ENCODE measurements at places on chromosomes 13 and 19.

DNA sequence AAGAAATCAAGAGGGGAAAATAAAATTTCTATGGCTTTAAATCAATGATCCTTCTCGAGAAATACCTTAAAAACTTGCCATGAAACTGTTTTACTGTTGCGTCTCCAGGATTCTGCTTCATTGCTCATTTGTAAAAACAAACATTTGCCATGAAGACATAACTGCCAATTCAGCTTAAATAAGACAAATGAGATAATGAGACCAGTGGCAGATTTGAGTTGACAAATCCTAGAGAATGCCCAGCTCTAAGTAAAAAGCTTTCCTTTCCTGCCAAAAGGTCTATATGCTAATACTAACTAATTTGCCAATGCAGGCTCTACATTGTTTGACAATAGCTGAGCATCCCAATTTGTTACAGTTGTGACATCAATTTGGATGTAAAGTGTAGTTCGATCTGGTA lies 400.5 kb upstream of the PCDH9 start:
- DNase-seq, result no peak

- DNase-seq, result peak; percentile 56
These were observed 203.1 kb upstream of the EDNRB start for GRCh38 chr13:78121459-78122348.

GRCh38 chr13:43402380-43402779 lies 379.0 kb downstream of the DNAJC15 start:
- no peak for DNase-seq

- DNase-seq, result no peak
These were observed 148.3 kb downstream of the PDS5B start for GRCh38 chr13:32734511-32734910.

DNA sequence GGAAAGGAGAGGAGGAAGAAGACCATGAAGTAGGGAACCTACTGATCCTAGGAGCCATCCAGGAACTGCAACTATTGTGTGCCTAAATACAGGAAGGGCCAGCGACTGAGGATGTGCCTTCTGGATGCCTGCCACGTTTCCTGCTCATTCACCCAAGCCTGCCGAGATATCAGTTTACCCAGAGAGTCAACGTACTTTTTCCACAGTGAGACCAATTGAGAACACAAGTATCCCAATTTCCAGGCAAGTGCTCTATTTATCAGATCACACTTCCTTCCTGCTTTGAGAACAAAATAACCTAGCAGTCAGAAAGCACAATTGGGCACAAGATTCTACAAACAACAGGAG lies 122.4 kb downstream of the AKAP11 start:
- DNase-seq, result no peak

- DNase-seq, result peak; percentile 41
These were observed 6.5 kb upstream of the DOCK6 start for GRCh38 chr19:11268783-11269267.

GRCh38 chr19:1591421-1592023 lies 1.1 kb downstream of the MBD3 start:
- no peak for DNase-seq

- DNase-seq, result peak; percentile 97
These were observed 1.2 kb upstream of the JUNB start for GRCh38 chr19:12789904-12790619.

DNA sequence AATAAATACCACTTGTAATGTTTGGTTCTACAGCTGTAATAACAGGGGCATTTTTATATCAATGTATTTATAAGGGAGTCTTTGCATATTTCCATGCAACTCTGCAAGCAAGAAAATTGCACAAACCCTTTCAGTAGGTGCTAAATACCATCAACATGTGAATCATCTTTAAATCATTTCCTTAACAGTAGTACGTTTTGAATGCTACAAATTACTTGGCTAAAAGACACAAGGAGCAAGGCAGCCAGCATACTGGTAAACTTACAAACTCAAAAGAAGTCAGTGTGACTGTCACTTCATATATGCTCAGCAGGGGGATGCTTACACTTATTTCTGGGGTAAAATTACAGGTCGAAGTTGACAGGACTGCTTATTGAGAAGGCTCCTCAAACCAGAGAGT lies 402.4 kb downstream of the EFNB2 start:
- no peak for DNase-seq

DNA sequence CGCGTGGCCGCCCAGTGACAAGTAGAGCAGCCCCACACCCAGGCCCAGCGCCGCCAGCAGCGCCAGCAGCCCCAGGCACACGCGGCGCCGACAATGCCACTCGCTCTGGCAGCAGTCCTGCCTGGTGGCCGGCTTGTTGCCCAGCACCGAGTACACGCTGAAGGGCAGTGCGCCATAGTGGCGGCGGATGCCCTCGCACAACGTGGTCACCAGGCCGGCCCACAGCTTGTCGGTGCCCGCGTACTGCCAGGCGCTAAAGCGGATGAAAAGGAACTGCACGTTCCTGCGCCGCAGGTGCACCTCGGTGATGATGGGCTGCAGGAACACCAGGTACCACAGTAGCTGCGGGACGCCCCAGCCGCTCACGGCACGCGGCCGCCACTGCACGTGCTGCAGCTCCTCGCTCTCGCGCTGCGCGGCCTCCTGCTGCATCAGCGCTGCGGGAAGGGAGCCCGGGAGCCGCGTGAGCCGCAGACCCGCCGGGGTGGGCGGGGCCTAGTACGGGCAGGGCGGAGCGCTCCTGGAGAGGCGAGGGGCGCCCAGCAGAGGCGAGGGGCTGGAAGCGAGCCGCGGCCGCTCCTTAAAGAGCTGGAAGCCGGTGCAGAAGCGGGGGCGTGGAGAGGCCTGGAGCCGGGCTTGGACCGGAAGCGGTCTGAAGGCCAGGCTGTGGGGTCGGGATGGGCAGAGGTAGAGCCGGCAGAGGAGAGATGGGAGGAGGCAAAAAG lies 7.3 kb downstream of the NKPD1 start:
- peak; percentile 69 for DNase-seq

GRCh38 chr19:58088521-58089052 lies 9.4 kb downstream of the ZSCAN18 start:
- DNase-seq, result no peak

- no peak for DNase-seq
These were observed 798.4 kb downstream of the PCDH17 start for GRCh38 chr13:58429917-58430316.

- peak; percentile 67 for DNase-seq
These were observed 3.6 kb downstream of the TMEM161A start for GRCh38 chr19:19134687-19135158.

DNA sequence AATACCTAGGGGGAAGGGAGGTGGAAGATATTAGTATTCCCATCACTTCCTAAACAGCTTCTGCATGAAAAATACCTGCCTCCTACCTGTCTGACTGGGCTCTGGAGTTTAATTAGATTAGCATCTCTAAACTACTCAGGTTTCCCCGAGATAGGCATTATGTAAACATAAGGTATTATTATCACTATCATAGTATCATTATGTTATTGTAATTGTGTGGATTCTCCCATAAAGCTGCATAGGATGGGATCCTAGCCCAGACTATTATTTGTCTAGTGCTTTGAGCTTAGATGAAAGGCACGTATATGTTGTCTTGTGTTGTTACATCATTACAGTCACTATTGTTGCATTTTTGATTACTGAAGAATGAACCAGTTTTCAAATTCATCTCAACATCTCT lies 115.2 kb upstream of the SOX21 start:
- no peak for DNase-seq

- no peak for DNase-seq
These were observed 168.0 kb upstream of the OBI1 start for GRCh38 chr13:78826936-78827335.

- DNase-seq, result peak; percentile 75
These were observed 104.7 kb upstream of the KL start for GRCh38 chr13:32911506-32911905.

GRCh38 chr19:33780746-33781145 lies 15.9 kb upstream of the KCTD15 start:
- DNase-seq, result peak; percentile 68

DNA sequence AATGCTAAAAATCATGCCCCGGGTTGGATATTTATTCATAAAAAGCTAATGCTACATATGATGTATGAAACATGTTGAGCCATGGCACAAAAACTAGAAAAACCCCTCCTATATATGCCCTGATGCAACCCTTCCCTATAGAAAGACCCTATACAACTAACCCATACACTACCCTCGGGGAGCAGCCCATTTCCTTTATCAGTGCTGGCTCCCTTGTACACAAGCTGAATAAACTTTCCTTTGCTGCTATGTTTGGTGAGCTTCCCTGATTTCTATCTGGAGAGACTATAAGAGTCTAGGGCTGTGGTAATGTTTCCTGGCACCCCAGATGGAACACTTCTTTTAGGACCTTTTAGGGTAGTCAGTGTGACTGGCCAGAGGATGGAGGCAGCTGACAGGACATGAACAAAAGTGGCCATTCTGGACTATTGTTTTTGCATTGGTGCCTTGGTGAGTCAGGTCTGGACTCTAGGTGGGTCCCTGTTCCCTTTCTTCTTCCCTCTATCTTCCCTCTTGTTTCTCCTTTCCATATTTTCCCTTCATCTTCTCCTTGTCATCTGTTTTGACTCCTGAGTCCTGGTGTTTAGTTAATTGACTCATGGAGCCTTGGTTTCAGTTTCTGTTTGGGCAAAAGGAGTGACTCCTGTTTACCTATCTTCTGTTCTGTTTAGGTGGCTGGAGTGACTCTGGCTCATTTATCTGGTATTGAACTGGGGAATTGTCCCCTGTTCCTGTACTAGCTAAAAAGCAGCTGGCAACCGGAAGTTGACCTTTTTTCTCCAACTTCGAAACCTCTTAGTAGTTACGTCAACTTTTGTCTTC lies 1321.8 kb upstream of the PCDH9 start:
- no peak for DNase-seq

- no peak for DNase-seq
These were observed 1096.6 kb downstream of the PCDH17 start for GRCh38 chr13:58728126-58728525.

DNA sequence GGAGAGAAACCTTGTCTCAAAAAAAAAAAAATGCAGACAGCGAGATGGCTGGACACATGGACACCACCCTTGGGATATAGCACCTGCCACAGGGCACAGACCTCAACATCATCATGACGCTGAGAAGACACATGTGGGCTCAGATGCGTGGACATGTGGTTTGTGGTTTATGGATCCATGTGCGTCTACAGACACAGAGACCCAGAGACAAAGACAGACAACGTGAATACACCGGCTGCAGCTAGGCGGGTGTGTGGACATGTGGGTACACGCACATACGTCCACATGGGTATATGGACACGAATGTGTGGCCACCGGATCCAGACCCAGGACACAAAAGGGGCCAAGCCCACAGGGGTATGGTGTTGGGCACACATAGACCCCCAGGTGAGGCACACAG lies 1.3 kb downstream of the TNFSF14 start:
- DNase-seq, result no peak

DNA sequence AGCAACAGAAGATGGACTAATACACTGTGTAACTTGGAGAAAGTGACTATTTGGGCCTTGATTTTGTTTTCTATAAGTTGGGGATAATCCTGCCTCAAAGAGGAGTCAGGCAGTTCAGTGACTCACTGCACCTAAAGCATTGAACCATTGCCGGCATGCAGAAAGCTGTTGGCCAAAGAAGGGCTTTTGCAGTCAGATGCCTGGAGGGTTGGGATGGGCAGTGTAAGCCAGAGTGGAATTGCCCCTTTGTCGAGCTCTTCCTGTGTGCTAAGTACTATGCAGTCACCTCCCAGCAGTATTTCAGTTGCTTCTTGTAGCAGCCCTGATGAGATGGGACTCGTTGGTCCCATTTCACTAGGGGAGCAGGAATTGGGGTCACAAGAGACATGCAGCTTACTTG lies 11.1 kb downstream of the ZNF473 start:
- no peak for DNase-seq

DNA sequence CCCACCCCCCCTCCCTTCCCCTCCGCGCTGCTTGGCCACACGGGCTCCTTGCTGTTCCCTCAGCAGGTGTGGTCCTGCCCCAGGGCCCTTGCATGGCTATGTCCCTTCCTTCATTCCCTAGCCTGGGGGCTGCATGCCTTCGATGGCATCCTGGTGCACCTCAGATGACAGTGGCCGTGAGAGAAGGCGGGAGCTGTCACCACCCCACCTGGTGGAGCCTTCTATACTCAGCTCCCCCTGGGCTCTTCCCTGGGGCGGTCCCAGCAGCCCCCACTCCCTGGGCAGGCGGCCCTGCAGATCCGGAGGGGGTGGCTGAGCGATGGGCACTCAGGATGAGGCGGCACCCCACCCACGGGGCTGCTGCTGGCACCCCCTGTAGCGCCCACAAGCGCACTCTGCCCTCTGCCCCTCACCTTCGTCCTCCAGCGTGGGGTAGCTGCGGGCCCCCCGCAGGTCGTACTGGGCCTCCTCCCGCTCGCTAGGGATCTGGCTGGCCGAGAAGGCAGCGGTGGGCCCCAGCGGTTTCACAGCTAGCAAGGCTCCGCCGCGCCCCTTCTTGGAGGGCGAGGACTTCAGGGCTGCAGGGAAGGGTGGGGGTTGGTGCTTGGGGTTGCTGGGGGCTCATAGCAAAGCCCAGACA lies 17.2 kb upstream of the CACTIN start:
- DNase-seq, result no peak

- DNase-seq, result no peak
These were observed 5.0 kb downstream of the FUZ start for GRCh38 chr19:49807904-49808675.

DNA sequence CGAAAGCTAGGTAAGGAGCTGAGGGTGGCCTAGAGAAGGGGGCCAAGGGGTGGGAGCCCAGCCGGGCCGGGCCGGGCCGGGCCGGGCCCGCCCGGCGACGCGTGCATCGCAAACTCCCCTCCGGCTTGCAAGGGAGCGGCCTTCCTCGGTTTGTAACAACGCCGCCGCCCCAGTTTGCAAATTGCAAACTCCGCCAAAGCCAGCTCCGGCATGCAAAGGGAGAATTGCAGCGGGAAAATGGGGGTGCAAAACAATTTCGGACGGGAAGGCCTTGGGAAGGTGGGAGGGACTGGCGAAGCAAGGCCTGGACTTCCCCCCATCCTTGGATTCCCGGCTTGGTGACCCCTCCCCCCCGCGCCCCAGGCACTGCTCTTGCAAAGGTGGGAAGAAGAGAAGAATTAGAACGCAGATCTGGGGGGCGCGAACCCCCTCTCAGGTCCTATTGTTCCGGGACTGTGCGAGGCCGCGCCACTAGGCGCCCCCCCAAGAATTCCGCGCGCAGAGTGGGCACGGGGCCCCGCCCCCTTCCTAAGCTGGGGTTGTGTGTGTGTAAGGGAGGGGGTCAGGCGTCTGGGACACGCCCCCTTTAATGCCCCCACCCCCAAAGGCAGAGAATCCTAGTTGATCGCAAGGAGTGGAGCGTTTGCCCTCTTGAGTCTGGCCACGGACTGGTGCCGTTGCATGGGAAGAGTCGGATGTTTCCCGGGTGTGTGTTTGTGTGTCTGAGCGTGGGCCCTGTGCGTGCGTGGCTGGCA lies 926 bp downstream of the PRR12 start:
- no peak for DNase-seq
